ENCODE measurements at places on chromosomes 1 and 21. TPM values are rescaled to one million over a fixed set of nuclear protein-coding genes. Genes with fewer than 3 reads are reported as not detected.

Gene LHX8
- total RNA-seq: not detected

Gene CLCNKA
- total RNA-seq: not detected

Gene LCE1D
- not detected for total RNA-seq

Gene OR2T2
- not detected for total RNA-seq

Gene OR2M3
- not detected for total RNA-seq

Gene GPR52
- total RNA-seq: 2.9 TPM

Gene ARV1
- 20.1 TPM for total RNA-seq

Gene LCE6A
- not detected for total RNA-seq

Gene C2CD2
- 28.6 TPM for total RNA-seq

Gene LEMD1
- total RNA-seq: not detected

Gene MYOG
- total RNA-seq: not detected

Gene DCST1
- not detected for total RNA-seq

Gene TMEM61
- not detected for total RNA-seq

Gene SPRR4
- not detected for total RNA-seq

Gene TMPRSS2
- not detected for total RNA-seq

Gene IL10
- not detected for total RNA-seq

Gene CACNA1S
- total RNA-seq: not detected

Gene PLPPR4
- total RNA-seq: under 0.01 TPM

Gene FAM78B
- total RNA-seq: 0.36 TPM

Gene HSPA6
- total RNA-seq: 0.22 TPM

Gene NR1I3
- total RNA-seq: not detected

Gene SELP
- 2.8 TPM for total RNA-seq

Gene ELF3
- 0.13 TPM for total RNA-seq

Gene SLC1A7
- not detected for total RNA-seq

Gene CRYAA
- not detected for total RNA-seq

Data from thoracic aorta endothelial cell (primary cell).